CD4-positive, alpha-beta T cell treated with Interferon gamma for 1 hour (primary cell): ENCODE measurements at places on chromosomes 5 and 9.

- no peak for DNase-seq
Observed at GRCh38 chr5:9622971-9623421, 7.2 kb downstream of the TAS2R1 start.

DNA sequence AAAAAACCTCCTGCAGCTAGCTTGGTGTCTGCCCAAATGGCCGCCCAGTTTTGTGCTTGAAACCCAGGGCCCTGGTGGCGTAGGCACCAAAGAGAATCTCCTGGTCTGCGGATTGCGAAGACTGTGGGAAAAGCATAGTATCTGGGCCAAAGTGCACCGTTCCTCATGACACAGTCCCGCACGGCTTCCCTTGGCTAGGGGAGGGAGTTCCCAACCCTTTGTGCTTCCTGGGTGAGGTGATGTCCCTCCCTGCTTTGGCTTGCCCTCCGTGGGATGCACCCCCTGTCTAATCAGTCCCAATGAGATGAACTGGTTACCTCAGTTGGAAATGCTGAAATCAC is 83.0 kb upstream of the JAK2 start:
- no peak for DNase-seq

- DNase-seq = no peak
Observed at GRCh38 chr9:70222354-70222753, 36.4 kb upstream of the SMC5 start.

DNA sequence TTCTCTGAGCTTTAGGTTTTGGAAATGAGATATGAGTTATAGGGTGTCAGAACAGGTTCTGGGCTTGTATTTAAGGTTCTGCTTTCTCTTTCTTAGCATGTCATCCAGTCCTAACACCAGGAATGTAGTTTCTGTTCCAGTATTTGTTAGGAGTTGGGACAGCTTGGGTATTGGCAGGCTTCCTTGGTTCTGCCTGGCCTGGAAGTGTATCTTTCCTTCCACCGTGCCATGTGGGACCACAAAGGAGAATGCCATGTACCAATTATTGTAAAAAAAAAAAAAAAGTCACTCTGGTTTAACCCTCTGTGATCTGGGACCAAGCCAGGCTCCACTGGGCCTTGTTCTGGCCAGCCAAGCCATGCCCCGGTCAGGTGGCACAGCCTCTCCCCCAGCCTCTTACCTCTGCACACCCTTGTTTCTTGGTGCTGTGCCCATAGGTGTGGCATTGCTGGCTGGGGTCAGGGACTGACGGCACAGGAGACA is 47.8 kb downstream of the ARHGAP26 start:
- no peak for DNase-seq

DNA sequence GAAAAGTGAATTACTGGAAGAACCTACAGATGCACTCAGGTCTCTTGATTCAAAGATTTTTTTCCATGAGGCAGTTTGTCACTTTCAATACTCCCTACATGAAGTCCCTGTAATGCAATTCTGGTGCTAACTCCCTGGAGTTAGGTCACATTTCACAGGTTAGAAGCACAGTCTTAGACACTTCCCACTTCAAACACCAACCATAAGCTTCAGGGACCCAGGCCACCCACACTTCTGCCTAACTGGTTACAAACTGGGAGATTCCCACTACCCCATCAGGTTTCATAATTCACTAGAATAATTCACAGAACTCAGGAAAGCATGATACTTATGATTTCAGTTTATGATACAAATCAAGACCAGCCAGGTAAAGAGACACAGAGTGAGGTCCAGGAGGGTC is 29.0 kb upstream of the FOXI1 start:
- DNase-seq = no peak

DNA sequence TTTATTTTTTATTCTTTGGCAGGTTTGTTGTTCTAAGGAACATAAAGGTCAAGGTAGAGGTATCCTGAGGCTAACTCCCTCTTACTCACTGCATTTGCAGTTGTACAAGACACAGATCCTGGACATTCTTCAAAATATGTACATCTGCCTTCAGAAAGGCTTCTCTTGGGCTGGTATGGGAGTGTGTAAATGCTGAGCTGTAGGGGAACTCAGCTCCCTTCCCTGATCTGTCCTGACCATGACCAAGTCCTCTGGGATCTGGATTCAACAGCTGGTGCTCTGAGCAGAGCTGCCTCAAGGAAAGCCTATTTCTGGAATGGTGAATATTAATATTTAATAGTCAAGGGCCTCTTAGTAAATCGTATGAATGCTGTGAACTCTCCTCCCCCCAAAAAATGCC is 117.4 kb downstream of the PRKACG start:
- DNase-seq = no peak

GRCh38 chr5:113202746-113203716 is 226.4 kb downstream of the DCP2 start:
- no peak for DNase-seq

DNA sequence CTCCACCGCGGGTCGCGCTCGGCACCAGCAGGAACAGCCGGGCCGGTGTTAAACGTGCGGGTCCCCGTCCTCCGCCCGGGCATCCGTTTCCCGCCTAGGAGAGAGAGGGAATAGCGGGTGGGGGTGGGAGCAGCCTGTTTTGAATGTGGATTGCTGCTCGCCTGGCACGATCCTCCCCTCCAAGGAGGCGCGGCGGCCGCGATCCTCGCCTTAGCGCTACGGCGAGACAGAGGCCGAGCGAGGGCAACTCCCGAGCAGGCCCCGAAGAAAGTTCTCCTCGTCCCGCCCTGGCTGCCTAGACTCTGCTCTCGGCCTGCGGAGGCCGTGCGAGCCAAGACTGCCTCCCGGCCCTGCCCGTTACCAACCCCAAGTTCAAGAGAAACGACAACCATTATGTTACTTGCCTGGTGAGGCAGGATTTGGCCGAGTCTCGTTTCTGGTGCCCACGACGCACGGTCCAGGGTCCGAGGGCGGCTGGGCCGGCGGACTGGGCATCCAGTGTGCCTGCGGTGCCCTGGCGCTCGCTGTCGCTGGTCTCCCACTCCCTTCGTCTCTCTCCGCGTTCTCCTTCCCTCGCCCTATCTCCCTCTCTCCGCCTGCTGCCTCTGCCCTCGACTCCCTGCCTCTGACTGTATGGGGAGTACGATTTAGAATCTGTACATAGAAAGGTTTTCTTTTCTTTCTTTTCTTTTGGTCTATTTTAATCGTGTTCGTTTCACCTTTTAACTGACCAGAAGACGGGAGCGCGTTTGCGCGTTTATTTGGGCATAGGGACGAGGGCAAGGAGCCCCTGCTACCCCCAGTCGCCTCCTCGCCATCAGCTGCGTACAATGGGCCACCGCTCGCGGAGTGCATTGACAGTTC is 724 bp downstream of the NR2F1-AS1 start:
- no peak for DNase-seq

DNA sequence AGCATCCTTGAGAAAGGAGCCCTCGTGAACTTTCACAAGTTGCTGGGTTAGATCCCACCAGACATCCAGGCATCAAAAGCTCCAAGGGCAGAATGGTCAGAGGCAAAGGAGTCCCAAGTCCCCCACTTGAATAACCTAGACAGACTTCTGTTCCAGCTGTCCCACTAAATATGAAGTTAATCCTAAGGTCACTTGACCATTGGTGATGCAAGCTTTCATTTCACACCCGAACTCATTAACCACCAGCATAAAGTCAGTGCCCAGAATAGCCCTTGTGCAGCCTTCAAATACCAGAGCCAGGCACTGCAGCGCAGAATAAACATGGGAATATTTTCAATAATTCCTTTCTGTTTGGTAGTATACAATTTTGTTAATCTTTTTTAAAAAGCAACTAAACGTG is 28.9 kb downstream of the OXCT1 start:
- DNase-seq = no peak

GRCh38 chr5:135559354-135559753 is 19.4 kb downstream of the CXCL14 start:
- no peak for DNase-seq

DNA sequence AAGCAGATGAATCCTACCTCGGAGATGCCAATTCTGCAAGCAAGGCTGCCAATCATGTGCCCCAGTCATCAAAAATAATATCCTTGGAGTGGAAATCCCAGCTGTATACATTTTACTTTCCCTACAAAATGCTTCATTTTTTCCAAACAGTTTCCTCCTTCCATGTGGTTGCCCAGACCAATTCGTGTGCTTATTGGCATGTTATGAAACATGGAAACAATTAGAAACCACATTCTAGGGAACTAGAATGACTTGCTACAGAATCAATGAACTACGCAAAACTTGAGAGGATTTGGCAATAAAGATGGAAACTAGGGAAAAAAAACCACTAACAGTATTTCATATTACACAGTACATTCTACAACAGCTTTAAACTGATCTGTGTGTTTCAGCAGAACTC is 584.5 kb upstream of the DMAC1 start:
- no peak for DNase-seq

GRCh38 chr5:125272357-125272756 is 525.9 kb upstream of the ZNF608 start:
- DNase-seq = no peak

GRCh38 chr5:18761801-18762200 is 1127.5 kb downstream of the TAF11L14 start:
- no peak for DNase-seq

DNA sequence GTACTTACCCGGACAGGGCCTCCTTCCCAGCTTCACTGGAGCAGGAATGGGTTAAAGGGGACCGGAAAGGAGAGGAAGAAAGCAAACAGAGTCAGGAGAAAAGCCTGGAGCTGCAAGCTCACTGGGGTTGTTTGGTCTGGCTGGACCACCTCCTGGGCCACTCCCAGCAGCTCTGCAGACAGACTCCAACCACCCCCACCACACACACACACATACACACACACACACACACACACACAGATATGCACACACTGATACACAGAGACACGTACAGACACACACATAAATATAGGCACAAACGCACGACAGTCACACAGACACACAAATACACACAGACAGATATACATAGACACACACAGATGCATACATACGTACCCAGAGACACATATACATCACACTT is 34.9 kb upstream of the SYNPO start:
- DNase-seq = no peak

DNA sequence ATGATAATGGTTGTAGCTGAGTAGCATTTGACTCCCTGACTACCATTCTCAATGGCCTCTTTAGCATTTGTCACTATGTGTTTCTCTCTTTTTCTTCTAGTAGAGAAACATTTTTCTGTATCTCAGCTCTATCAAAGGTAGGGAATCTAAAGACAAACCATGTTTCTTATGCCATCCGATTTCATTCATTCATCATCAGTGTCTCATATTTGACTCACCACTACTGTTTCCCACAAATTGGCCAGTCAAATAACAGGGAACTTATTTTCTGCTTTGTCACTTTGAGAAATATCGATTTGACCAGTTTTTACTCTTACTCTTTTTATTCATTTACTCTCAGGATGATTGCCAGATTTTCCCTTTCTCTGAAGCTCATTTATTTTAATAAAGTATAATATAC is 282.3 kb downstream of the TMEM167A start:
- no peak for DNase-seq

DNA sequence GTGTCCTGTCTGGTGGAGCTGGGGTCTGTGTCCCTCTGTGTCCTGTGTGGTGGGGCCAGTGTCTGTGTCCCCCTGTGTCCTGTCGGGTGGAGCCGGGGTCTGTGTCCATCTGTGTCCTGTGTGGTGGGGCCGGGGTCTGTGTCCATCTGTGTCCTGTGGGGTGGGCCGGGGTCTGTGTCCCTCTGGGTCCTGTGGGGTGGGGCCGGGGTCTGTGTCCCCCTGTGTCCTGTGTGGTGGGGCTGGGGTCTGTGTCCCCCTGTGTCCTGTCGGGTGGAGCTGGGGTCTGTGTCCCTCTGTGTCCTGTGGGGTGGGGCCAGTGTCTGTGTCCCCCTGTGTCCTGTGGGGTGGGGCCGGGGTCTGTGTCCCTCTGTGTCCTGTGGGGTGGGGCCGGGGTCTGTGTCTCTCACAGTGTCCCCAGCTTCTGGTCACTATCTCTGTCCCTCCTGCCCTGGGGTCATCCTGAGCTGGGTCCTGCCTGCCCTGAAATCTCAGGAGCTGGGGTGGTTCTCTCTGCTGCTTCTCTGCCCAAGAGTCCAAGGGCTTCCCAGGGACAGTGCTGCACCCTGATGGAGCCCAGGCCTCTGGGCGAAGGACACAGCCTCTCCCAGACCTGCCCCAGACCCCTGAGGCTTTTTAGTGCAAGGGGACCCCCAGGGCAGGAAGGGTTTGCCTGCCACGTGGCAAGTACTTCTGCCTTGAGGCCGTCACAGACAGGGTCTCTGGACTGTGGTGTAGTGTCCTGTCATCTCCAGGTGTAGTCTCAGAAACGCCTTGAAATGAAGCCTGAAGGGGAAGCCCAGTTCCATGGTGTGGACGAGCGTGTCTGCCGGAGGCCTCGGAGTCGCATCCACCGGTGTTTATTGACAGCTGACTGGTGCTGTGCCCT is 131.3 kb downstream of the RXRA start:
- DNase-seq = no peak

- no peak for DNase-seq
Observed at GRCh38 chr5:12017007-12017406, 112.8 kb upstream of the CTNND2 start.

DNA sequence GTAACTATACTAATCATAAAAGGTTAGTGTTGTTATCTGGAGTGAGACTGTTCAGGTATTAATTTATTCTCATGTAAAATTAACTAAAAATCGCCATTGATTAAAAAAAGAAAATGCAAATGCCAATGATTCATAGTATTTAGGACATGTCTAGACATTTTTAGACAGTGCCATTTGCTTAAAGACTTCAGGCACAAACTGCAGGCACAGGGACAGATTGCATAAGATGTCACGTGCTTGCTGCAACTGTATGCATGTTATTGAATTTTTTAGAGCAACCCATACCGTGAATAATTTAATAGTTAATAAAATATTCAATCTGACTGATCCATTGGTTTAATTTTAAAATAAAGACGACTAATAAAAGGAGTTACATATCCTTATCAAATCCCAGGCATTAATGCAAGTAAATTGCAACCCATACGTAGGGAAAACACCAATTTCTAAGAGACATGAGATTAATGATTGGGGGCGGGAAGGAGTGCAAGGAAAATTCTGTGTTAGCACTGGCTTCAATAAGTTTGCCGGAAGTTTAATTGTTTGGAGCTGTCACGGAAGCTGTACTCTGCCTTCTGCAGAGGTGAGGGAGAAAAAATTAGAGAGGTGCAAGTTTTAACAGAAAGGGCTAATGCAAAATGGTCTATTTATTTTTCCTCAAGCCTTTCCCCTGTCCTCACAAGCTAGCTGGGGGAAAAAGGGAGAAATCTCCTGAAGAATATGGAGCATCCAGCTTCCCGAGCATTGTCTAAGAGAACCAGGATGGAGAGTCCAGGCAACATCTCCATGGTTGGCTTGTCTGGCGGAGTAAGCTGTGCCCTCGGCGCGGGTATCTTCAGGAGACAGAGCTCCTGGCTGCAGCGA is 2.9 kb downstream of the EDIL3 start:
- no peak for DNase-seq

- DNase-seq = no peak
Observed at GRCh38 chr5:179694561-179694960, 4.2 kb upstream of the CANX start.

GRCh38 chr5:171102877-171103610 is 206.0 kb upstream of the TLX3 start:
- DNase-seq = no peak

DNA sequence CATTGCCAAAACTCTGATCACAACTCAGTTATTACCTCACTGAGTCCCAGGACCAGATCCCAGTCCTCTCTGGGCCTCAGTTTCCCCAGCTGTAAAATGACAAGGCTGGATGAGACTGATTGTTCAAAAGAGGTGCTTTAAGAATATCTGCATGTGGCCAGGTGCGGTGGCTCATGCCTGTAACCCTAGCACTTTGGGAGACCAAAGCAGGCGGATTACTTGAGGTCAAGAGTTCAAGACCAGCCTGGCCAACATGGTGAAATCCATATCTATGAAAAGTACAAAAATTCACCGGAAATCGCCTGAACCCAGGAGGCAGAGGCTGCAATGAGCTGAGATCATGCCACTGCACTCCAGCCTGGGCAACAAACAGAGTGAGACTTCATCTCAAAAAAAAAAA is 8.3 kb downstream of the ATOX1 start:
- DNase-seq = no peak
